ENCODE measurements at places on chromosomes 2 and 18.

- DNase-seq = no peak
Observed at GRCh38 chr2:29075894-29076705, 1.8 kb upstream of the PCARE start.

DNA sequence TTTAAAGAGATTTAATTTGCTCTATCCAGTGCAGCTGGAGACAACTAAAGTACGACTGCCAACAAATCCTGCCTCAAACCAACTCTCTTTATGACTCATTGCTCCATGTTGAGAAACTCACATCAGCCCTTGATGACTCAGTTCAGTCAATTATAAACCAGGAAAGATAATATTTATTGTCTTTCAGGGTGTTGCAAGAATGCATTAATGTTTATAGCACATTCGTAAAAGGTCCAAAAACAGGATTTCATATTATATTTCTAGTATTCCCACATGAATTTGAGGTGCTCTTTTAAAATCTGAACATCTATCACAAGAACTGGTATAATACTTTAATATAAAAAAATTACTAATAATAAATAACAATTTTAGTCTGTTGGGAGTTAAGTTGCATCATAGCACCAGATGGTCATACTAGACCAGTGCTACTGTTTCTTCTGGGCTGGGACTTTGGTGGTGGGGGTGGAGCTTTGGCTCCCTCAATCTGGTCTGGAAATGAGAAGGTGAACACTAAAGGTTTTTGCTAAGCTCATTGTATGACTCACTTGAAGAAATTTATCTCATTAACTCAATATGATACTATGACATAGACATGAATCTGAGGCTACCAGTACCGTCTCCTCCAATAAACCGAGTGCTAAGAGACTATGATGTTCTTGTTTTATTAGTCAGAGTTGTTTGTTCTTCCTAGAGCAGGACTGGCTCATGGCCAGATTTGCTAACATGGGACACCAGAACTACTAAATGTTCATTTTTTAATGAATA lies 26.6 kb upstream of the MAP3K20 start:
- DNase-seq = peak; percentile 36

- DNase-seq = no peak
Observed at GRCh38 chr2:217932803-217933616, 69.8 kb downstream of the TNS1 start.

DNA sequence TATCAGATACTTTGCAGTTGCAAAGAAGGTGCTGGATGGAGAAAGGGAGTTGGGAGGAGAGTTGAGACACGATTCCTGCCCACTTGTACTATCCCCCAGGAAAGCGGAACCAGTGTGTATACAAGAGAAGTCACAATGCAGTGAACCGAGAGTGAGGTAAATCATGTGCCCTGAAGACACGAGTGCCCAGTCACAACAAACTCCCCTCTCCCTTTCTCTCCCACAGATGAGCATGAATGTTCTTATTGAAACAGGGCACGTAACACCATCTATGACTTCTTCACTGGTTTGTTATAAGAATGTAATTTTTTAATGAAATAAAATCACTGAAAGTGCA lies 155.7 kb downstream of the IRS1 start:
- DNase-seq = no peak

DNA sequence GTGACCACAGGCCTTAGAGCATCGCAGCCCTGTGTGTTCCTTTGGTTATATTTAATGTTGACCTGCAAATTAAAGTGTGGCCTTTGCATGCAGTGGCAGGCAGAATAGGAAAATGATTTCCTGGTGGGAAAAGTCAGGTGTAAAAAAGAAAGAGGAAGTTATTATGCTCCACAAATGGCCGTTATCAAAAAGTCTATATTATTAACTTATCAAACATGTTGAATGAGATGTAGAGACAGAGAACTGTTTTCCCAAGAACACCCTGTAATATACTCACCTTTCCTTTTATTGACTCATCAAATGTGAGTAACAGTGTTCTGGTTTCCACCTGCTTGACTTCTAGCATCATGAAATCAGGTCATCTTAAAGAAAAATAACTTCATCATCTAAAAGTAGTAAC lies 35.3 kb downstream of the MEIS1 start:
- DNase-seq = no peak

GRCh38 chr2:29247336-29247914 lies 132.2 kb downstream of the CLIP4 start:
- DNase-seq = no peak

DNA sequence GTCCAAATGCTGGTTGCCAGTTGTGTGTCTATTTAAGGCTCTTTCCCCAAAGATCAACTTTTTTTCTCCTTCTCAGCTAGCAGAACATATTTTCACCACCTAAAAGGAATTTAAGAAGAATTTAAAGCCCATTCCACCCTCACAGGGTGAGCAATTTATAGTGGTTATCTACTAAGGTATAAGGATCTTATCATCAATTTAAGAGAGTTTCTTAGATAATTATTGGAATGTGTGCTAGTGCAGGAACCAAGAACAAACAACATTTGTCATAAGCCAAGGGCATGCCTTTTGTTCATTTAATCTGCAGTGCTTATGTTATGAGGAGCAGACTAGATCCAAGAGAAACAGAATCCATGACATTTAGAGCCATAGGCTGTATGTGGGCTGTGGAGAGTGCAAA lies 37.2 kb downstream of the NLRC4 start:
- no peak for DNase-seq

DNA sequence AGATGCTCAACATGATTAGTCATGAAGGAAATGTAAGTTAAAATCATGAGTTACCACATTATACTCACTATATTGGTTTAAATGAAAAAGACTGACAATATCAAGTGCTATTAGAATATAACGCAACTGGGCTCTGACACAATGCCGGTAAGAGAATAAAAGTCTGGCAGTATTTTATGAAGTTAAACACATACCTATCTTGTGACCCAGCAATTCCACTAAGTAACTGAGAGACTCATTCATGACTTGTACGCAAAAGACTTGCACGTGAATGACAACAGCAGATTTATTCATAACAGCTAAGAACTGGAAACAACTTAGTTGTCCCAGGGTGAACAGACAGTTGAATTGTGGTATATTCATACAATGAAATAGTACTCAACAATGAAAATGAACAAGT lies 342.1 kb downstream of the SLC4A3 start:
- DNase-seq = no peak
